HS-5 (cell line): ENCODE measurements at places on chromosomes 7 and 10.

- DNase-seq: no peak
Measured at GRCh38 chr7:105027176-105027853, 13.3 kb downstream of the KMT2E start.

DNA sequence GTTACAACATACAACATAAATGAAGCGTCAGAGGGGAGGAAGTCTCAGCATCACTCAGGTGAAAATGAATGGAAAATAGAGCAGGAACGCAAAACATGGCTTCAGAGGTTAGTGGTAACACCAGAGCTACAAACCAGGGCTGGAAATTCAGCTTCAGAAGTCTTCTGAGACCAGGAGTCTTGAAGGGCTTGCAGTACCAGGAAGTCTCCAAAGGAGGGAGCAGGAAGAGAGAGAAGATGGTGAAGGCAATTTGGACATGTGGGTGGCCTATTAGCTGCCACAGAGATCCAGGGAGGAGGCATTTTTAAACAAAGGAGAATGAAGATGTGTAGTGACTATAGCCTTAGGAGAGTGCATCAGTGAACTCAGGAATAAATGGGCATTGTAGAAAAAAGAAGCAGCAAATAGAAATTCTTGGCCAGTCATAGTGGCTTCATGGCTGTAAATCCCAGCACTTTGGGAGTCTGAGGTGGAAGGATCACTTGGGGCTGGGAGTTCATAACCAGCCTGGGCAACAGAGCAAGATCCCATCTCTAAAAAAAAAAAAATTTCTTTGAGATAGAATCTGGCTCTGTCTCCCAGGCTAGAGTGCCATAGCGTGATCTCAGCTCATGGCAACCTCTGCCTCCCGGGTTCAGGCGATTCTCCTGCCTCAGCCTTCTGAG lies 9.3 kb upstream of the TET1 start:
- DNase-seq: no peak

GRCh38 chr7:19368491-19368925 lies 223.3 kb upstream of the FERD3L start:
- DNase-seq: no peak

GRCh38 chr7:7687800-7688199 lies 30.6 kb downstream of the RPA3 start:
- no peak for DNase-seq

- peak; percentile 72 for DNase-seq
Measured at GRCh38 chr10:121942749-121943416, 15.1 kb upstream of the ATE1 start.

DNA sequence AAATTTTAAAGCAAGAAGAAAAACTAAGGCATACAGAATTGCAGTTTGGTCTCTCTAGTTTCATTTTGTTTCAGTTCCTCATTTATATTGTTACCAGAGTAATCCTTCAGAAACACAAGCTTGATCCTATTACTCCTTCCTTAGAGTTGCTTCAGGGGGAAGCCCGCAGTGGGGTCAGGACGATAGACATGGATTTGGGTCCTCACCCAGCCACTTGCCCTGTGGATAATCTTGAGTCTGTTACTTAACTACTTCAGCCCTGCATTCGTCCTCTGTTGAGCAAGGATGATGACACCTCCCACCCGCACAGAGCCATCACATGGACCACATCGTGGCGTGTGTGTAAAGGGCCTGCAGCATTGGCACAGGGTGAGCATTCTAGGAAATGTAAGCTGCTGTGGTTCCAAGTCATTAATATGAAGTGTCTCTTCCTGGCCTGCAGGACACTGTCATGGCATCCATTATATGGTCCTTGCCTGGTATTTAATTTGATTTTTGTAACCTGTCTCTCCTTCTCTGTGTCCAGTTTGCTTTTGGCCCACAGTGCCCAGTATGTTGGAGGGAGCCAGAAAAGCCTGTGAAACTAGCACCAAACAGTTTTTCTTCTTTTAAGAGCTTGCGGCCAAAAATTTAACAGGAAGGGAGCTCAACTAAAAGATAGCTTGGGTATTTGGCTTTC lies 111.2 kb downstream of the EEPD1 start:
- DNase-seq: no peak

- DNase-seq: no peak
Measured at GRCh38 chr7:104814671-104815400, 199.2 kb upstream of the KMT2E start.

GRCh38 chr10:53619671-53620070 lies 847.1 kb upstream of the MBL2 start:
- DNase-seq: no peak

DNA sequence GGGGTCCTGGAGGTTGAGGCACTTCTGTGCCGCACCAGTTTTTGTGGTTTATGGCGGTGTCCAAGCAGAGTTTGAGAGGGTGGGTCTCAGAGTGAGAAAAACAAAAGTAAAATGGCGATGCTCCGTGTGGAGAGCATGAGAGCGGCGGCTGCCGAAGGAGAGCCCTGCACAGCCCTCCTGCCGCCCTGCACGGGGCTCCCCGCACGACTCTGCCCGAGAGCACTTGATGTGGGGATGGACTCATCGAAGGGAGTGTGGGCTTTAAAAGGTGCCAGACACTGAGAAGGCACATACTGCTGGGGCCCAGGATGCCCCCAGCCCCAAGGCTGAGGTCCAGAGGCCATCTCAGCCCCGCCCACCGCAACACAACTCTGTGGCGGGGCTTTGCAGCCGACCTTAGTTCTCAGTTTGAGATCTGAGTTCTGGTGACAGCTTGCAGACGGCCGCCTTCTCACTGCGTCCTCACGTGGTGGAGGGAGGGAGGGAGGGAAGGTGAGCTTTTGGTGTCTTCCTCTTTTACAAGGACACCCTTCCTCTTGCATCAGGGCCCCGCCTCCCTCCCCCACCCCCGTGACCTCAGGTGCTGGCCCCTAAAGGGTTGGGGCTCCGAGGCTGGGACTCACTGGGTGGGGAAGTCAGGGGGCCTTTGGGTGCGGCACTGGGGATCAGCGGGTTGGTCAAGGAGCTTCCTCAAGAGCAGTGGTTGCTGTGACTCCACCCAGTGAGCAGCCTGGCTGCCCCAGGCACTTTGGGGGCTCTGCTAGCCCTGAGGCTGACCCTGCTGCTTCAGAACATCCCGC lies 69.1 kb downstream of the NKX6-2 start:
- DNase-seq: no peak

DNA sequence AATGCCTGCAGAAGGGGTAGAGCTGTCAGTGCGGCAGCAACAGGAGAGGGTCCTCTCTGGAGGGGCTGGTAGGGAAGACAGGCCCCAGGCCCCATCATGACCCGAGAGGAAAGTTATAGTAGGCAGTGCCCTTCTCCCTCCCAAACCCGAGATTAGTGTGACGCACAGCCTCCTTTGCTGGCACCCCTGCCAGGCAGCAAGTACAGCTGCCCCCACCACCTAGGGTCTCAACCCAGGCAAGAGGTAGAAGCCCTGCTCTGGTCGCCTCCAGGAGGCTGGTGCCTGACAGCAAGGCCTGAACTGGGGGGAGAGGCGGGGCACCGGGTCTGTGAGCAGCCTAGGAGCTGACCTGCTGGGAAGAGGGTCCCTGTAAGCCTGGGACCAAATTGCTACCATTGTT lies 15.5 kb downstream of the LOXL4 start:
- DNase-seq: no peak

- peak; percentile 71 for DNase-seq
Measured at GRCh38 chr10:111973306-111973705, 210.3 kb downstream of the GPAM start.
